Islet precursor cell (in vitro differentiated cells): ENCODE measurements at places on chromosomes 7 and 10.
A peak's percentile ranks its signal among the peaks of the same experiment; 100 is the strongest.

GRCh38 chr7:24965831-24966708, 13.9 kb downstream of the OSBPL3 start:
- peak; percentile 73 for DNase-seq

DNA sequence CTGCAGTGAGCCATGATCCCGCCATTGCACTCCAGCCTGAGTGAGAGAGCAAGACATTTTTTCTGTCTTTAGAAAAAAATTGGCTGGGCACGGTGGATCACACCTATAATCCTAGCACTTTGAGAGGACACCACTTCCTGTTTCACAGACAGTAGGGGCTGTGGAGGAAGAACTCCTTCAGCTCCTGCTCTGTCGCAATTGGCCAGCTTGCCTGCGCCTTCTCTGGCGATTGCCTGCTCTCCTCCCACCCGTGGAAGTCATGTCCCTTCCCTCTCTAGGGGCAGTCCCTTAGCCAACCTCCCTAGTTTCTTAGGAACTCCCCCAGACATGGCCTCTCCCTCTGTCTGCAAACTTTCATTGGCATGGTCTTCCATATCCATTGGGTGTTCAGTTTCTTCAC, 8.7 kb downstream of the PDSS1 start:
- no peak for DNase-seq

GRCh38 chr10:91163869-91164474, 56.5 kb upstream of the PCGF5 start:
- DNase-seq = peak; percentile 70

GRCh38 chr10:3747984-3748383, 37.0 kb downstream of the KLF6 start:
- no peak for DNase-seq

- no peak for DNase-seq
These were observed 139.5 kb upstream of the FERD3L start for GRCh38 chr7:19284596-19285300.

GRCh38 chr10:85224366-85224940, 896.1 kb downstream of the CCSER2 start:
- DNase-seq = no peak

DNA sequence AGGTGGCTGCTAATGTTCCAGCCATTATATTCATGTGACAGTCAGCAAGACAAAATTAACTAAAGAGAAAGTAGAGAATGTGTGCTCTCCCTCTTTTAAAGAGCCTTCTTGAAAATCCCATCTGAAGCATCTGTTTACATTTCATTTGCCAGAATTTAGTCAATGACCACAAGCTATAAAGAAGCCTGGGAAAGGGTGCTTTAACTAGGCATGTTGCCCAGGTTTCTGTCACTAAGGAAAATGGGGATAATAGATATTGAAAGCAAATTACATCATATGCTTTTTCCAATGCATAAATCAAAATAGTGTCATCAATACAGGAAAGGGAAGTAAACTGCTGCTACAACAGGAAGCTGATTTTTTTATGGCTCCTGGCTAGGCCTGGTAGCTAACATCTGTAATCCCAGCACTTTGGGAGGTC, 67.7 kb downstream of the ELAPOR2 start:
- DNase-seq = no peak

DNA sequence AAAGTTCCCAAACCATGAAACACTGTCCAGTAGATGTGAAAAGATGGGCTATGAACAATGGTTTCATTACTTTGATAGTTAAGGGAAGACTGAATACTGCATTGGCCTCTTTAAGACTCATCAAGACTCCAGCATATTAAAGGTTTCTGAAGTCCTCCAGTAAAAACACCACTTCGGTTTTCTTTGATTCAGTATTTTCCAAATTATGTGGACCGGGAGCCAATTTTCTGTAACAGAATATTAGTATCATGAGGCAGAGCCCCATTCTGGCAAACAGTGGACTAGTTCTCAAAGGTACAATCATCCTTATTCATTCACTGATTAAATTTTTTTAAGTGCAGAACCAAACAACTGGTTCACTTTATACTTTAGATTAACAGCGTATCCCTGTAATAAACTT, 241.1 kb upstream of the LRGUK start:
- DNase-seq = no peak

DNA sequence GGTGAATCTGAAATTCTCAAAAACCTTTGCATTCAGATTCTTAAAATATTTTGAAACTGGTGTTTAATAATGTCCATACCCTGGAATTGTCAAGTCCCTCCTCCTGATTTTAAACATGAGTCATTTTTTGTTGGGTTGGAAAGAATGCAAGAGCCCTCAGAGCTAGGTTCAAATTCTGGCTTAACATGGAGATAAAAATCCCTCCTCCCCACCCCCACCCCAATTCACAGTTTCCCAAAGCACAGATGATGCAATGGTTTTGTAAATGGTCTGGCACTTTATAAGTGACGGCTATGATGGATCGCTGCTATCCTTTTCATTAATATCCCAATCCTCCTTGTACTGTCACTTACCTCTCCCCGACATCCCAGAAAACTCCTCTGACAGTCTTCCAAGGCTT, 332.8 kb downstream of the PLXNA4 start:
- DNase-seq = no peak

- no peak for DNase-seq
These were observed 1061.1 kb upstream of the GHITM start for GRCh38 chr10:83078160-83078559.

GRCh38 chr10:76466836-76467503, 1035.5 kb downstream of the LRMDA start:
- no peak for DNase-seq

- DNase-seq = peak; percentile 94
These were observed at the start of gene DENND10 for GRCh38 chr10:119103903-119104653. Gene DENND10, plus strand, starts transcription at chr10:119104113. Its CDS starts 30 bp downstream, at chr10:119104143.

- no peak for DNase-seq
These were observed 12.8 kb downstream of the SHTN1 start for GRCh38 chr10:116992183-116992582.

DNA sequence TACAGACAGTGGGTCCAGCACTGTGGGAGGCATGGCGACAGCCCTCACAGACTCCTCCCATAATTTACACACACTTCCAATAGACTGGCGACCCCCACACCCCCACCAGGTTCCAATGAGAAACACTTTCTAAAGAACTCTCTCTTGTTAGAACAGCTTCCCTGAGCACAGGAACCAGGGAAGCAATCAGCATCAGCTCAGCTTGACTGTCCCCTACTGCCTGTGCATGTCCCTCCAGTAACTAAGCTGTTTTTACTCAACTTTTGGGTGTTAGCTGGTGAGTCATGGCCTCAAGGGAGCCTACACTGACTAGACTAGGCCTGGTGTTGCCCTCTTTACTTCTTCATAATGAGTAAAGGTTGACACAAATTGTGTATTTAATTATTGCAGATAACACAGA, 32.6 kb upstream of the HERPUD2 start:
- DNase-seq = no peak

GRCh38 chr7:140229101-140229525, 52.3 kb upstream of the KDM7A start:
- no peak for DNase-seq

- DNase-seq = no peak
These were observed 110.9 kb upstream of the HDAC9 start for GRCh38 chr7:18384491-18385143.

GRCh38 chr10:74282151-74282847, 131.3 kb downstream of the ADK start:
- DNase-seq = no peak

GRCh38 chr7:28922624-28923331, 35.4 kb downstream of the TRIL start:
- DNase-seq = peak; percentile 75

GRCh38 chr10:5968681-5969453, 8.5 kb downstream of the IL15RA start:
- no peak for DNase-seq

- DNase-seq = no peak
These were observed 15.4 kb downstream of the SLC25A28 start for GRCh38 chr10:99604862-99605261.

- DNase-seq = no peak
These were observed 27.7 kb upstream of the SEPHS1 start for GRCh38 chr10:13375791-13376190.
